Mesothelial cell of epicardium (in vitro differentiated cells): ENCODE measurements at places on chromosomes 11 and 22.

DNA sequence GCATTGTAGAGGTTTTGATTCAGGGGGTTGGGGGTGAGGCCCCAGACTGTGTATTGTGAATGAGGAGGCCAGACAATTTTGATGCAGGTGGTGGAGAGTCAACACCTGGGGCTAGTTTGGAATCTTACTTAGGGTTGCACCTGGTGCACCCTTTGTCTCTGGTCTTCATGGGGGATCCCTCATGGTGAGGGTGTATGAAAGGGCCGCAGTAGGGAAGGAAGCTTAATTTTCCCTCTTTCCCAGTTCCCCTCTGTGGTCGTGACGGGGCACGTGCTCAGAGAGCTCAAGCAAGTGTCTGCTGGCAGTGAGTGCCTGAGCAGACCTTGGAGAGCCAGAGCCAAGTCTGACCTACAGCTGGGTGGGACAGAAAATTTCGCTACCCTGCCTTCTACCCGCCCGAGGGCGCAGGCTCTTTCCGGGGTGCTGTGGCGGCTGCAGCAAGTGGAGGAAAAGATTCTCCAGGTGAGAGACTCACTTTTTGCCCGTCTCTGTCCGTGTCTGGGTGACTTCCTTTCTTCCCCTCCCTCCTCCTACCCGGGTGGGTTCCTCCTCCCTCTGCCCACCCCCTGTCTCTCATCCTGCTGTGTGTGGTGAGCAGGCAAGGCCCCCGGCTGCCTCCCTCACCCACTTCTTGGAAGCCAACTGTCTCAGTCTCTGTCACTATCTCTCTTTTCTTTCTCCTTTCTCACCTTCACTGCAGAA lies 131.7 kb downstream of the MICAL2 start:
- H3K36me3 ChIP-seq: no peaks in the 10 kb centered on the region
- H3K27me3 ChIP-seq: no peaks in the 10 kb centered on the region
- H3K27ac ChIP-seq: no peak overlapping the region
- H3K4me3 ChIP-seq: no peak overlapping the region

- H3K27ac ChIP-seq: no peak overlapping the region
- no peak overlapping the region for H3K4me3 ChIP-seq
- no peaks in the 10 kb centered on the region for H3K36me3 ChIP-seq
- peaks cover 11% of the 10 kb centered on the region for H3K27me3 ChIP-seq
- peaks cover 3% of the 10 kb centered on the region for H3K4me1 ChIP-seq
These were observed 22.4 kb downstream of the B3GAT1 start for GRCh38 chr11:134389464-134390180.

GRCh38 chr11:3855808-3856491 lies 486 bp downstream of the STIM1 start:
- DNase-seq: peak; percentile 22
- peak overlapping the region; percentile 98 for H3K4me3 ChIP-seq
- H3K27me3 ChIP-seq: no peaks in the 10 kb centered on the region
- no peaks in the 10 kb centered on the region for H3K36me3 ChIP-seq
- peaks cover 48% of the 10 kb centered on the region for H3K4me1 ChIP-seq
- H3K27ac ChIP-seq: peak overlapping the region; percentile 88

DNA sequence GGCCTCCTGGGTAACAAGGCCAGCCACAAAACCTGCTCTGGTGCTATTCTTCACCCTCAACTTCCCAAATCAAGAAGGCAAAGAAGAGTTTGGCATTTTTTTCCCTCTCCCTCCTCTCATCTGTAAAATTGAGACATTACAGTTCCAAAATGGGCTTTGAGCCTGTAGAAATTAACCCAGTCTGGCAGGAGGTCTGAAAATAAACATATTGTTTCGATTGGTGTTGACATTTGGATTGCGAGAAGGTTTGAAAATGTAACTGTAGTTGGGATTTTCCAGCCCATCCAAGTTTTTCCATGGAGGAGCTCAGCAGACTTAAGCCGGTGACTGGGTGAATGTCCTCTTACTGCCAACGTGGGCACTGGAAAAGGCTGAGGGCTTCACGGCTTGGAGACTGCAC lies 35.0 kb upstream of the ALX4 start:
- H3K36me3 ChIP-seq: no peaks in the 10 kb centered on the region
- no peak for DNase-seq
- H3K27ac ChIP-seq: no peak overlapping the region

- H3K27ac ChIP-seq: peak overlapping the region; percentile 94
- peak overlapping the region; percentile 88 for H3K4me3 ChIP-seq
- H3K36me3 ChIP-seq: no peaks in the 10 kb centered on the region
- DNase-seq: no peak
- peaks cover 8% of the 10 kb centered on the region for H3K27me3 ChIP-seq
These were observed 2.9 kb downstream of the PKNOX2 start for GRCh38 chr11:125167292-125167953.

GRCh38 chr22:32200752-32201151 lies 4.1 kb downstream of the RFPL2 start:
- H3K27ac ChIP-seq: no peak overlapping the region
- H3K4me1 ChIP-seq: peaks cover 14% of the 10 kb centered on the region
- H3K4me3 ChIP-seq: no peak overlapping the region
- peaks cover 88% of the 10 kb centered on the region for H3K27me3 ChIP-seq

DNA sequence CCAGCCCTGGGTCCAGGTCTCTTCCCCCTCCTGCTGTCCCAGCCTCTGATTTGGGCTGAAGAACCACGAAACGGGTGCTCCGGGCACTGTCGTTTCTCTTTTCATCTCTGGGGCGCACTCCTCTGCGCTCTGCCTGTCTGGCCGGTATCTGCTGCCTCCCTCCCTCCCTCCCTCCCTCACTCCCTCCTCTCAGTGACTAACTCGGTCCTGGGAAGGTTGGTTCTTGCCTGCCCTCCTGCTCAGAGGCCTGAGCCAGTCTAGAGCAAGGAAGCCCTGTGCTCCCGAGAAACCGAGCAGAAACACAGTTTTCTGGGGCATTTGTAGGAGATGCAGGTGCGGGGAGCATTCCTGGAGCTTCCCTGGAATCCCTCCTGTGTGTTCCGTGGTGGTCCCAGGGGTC lies 1235.2 kb downstream of the BRD1 start:
- no peak overlapping the region for H3K27ac ChIP-seq
- H3K27me3 ChIP-seq: no peaks in the 10 kb centered on the region
- H3K4me1 ChIP-seq: peaks cover 7% of the 10 kb centered on the region
- H3K4me3 ChIP-seq: no peak overlapping the region
- DNase-seq: no peak

DNA sequence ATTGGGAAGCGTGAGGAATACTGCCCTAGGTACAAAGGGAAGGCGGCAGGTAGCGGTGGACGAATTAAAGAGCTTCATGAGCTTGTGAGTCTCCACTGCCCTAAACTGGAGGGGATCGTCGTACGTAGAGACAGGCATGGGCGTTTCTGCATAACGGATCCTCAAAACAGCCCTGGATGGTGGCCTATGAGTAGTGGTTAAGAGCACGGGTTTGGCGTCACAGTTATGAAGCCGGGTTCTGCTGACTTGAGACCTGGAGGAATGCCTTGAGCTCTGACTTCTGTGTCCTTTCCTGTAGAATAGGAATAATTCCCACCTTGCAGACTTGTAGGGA lies 335 bp downstream of the TMEM138 start:
- no peak for DNase-seq
- H3K4me3 ChIP-seq: peak overlapping the region; percentile 93
- peaks cover 27% of the 10 kb centered on the region for H3K4me1 ChIP-seq
- H3K36me3 ChIP-seq: peaks cover 4% of the 10 kb centered on the region

DNA sequence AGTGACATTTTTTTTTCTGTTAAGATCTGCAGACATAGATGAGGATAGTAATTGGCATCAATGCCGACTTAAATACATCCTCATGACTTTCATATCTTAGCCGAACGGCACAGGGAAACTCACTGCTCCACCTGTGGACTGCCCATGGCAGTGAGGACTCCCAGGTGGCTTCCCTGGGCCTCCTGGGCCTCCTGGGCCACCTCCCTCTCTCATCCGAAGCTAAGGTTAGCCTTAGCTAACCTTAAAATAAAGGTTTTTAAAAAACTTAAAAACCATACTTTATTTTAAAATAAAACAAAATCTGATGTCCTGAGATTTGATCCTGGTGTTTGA lies 38.1 kb upstream of the TSKU start:
- no peak for DNase-seq
- H3K36me3 ChIP-seq: no peaks in the 10 kb centered on the region
- no peak overlapping the region for H3K4me3 ChIP-seq
- H3K27ac ChIP-seq: no peak overlapping the region
